ENCODE measurements at places on chromosomes 13 and 19.

DNA sequence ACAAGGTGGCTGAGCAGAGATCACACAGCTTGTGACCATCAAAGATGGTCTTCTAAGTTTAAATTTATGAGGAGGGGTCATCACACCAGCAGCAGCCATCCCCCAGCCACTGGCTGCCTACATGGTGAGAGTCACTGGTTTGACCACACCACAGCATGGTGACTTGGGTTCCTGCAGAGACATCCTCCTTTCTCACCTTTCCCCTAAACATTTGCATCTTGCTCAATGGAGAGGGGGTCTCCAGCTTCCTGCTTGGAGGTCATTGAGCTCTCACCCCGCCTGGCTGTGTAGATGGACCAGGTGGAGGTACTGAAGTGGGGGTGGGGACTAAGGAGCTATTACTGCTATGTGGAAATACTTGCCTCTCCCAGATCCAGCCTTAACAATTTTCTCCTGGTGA lies 247.6 kb upstream of the ARGLU1 start:
- no peak for DNase-seq

DNA sequence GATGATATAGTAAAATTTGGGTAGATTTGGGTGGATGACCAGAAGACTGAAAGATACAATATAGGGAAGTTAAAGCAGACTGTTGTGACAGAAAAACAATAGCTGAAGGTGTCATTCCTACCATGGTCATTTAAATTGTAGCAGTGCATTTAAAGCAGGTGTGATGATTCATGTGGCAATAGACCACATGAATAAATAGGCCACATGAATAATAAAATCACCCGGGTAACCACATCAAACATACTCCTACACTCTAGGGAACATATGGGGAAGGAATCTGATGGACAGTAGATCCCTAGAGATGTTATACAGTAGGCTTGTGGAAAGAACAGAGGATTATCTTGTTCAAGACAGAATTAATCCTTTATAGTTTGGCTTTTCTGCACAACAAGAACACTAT lies 392.6 kb downstream of the SLITRK5 start:
- no peak for DNase-seq

GRCh38 chr19:54096617-54097106 lies 3.9 kb downstream of the OSCAR start:
- DNase-seq: no peak

GRCh38 chr13:26202365-26202972 lies 19.6 kb downstream of the RNF6 start:
- no peak for DNase-seq

DNA sequence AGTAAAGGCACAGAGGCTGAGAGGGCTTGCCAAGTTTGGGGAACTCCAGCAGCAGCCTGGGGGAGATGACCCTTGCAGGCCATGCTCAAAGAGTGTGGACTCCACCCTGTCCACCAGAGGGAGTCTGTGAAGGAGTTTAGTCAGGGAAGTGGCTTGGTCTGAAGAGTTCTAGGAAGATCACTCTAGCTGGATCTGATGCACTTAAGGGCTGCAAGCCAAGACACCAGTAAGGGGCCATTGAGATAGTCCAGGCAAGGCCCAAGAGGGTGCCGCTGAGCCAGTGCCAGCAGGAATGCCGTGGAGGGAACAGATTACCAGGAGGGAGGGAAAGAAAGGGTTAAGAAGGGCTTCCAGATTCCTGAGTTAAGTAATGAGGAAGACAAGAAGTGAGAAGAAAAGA lies 68.7 kb downstream of the ZAR1L start:
- DNase-seq: peak; percentile 7

DNA sequence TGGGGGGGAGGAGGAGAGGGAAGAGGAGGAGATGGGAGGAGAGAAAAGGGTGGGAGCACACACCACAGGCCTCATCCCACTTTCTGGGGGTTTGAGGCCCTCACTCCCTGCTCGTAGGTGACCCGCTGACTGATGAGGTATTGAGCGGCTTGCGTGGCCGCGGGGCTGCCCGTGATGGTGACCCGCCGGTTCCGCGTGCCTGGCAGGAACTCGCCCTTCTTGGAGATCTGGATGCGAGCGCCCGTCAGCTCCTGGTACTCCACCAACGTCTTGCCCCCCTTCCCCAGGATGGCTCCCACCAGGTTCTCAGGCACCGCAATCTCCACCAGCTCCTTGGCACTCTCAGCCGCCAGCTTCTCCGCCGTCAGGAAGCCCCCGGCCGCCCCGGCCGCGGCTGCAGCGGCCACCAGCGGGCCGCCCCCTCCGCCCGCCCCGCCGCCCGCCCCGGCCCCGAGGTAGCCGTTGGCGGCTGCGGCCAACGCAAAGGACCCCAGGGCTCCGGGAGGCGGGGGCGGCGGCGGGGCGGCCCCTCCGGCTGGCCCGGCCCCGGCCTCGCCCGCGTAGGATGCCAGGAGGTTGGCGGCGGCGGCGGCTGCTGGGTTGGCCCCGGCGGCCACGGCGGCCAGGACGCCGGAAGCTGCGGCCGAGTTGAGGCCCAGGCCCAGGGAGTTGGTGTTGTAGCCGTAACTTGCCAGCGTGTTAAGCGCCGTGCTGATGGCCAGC lies 25.4 kb upstream of the NANOS2 start:
- DNase-seq: no peak

- DNase-seq: no peak
These were observed 22.4 kb downstream of the NAXD start for GRCh38 chr13:110637747-110638146.

DNA sequence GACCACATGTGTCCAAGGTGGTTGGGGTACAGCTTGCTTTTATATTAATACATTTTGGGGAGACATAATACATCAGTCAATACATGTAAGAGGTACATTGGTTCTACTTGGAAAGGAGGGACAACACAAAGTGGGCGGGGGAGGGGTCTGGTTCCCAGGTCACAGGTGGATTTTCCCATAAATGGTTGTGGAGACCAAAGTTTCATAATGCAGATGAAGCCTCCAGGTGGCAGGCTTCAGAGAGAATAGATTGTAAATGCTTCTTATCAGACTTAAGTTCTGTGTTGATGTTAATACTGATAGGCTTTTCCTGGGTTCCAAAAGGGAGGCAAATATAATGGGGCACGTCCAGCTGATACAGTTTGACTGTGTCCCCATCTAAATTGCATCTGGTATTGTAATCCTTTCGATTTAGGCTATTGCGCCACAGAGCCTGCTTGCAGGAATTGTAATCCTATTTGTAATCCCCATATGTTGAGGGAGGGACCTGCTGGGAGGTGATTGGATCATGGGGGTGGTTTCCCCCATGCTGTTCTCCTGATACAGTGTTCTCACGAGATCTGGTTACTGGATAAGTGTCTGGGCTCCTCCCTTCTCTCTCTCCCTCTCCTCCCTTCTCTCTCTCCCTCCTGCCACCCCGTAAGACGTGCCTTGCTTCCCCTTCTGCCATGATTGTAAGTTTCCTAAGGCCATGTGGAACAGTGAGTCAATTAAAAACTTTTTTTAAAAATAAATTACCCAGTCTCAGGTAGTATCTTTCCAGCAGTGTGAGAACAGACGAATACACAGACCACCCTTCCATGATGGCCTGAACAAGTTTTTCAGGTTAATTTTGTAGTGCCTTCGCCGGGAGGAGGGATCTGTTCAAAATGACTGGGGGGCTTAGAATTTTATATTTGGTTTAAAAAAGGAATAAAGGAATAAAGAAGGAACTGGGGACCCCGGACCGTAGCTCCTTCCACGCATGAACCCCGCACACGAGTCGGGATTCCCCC lies 44.9 kb downstream of the ZNF823 start:
- no peak for DNase-seq

DNA sequence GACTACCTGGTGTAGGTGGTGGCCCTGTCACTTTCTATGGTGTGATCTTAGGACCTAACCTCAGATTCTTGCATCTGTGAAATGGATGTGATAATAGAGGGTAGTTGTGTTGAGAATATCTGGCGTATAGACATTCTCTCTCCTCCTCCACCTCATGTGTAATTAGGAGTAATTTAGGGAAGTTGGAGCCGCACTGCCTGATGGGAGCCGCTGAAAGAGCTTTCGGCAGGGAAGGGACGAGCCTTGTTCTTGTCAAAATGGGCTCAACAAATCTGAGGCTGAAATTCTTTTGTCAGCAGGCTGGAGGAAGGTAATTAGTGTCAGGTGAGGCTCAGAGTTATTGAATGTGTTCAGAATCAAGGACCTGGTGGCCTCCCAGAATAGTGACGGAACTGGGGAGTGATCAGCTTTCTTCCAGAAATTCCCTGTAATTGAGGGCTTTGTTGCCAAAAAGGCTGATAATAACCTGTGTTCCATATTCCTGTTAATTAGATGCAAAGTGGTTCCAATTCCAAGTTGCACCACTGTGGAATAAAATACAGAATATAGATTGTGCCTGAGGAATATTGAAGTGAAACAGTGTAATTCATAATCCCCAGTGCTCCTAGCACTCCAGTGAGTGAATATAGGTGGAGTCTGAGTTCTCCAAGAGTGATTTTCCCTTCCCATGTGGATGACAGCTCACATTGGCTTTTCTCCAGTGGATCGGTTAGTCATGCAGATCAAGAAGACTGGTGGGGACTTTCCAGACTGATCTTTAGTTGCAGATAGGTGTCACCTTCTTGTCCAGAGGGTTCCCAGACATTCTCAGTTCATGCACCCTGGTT lies 47.5 kb downstream of the SPATA13 start:
- DNase-seq: no peak

- no peak for DNase-seq
These were observed 1712.4 kb downstream of the EFNB2 start for GRCh38 chr13:104823071-104823470.

DNA sequence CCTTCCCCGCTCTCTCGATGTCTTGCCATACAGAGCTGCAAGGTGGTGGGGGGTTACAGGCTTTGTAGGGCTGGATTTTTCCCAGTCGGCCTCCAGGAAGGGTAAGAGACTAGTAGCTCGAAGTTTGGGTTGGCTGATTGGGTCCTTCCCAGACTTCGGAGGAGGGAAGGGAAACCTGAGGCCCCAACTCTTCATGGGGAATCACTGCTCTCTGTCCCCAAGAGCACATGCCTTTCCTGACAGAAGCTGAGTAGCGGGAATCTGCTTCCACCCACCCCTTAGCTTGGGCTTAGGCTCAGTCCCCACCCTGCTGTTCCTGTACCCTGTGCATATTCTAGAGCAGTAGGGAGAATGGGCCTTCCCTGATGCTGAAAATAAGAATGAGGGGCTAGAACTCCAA lies 39.7 kb downstream of the PPP2R1A start:
- no peak for DNase-seq

DNA sequence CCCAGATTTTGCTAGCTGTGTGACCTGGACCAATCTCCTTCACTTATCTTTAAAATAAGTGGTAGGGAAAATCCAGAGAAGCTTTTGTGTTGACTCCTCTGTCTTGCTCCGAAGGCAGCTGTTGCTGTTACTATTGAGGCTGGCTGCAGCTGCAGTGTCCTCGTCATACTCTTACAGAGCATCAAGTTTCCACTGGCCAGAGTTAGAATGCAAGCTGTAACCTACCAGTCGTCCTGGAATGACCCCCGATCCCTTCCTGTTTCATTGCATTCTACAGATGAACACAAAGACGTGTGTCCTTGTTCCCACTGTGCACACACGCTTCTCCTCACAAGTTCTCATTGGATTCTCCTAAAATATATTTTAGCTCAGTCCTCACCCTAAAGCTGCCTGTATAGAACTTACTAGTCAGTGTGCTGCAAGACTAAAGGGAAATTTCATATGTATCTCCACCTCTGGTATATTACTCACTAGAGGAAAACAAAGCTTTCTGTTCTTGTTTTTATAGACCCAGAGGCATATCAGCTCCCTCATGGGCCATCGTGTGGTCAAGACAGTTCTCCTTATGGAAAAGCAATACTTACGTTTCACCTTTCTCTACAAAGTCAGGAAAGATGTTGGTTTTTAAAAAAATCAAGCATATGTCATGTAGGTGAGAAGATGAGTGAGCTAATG lies 589.8 kb downstream of the LMO7 start:
- no peak for DNase-seq

GRCh38 chr13:97311956-97312355 lies 89.8 kb downstream of the MBNL2 start:
- DNase-seq: no peak

- no peak for DNase-seq
These were observed 17.3 kb upstream of the SLC15A1 start for GRCh38 chr13:98769736-98770135.

- no peak for DNase-seq
These were observed 63.7 kb upstream of the IPO5 start for GRCh38 chr13:97889803-97890202.

DNA sequence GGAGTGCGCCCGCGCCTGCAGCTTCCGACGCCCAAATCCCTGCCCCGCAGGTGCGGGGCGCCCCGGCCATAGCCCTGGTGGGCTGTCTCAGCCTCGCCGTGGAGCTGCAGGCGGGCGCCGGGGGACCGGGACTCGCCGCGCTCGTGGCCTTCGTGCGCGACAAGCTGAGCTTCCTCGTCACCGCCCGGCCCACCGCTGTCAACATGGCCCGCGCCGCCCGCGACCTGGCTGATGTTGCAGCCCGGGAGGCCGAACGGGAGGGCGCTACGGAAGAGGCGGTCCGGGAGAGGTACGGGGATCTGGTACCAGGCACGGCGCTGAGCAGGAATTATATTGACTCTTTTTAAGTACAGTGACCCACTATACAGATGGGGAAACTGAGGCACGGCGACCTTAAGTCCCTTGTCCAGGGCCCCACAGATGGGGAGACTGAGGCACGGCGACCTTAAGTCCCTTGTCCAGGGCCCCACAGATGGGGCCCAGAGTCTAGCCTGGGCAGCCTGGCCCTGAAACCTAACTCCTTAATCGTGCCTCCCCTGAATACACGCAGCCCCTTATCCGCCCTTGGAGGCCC lies 586 bp downstream of the MRI1 start:
- no peak for DNase-seq

GRCh38 chr19:48390188-48391099 lies 907 bp downstream of the KDELR1 start:
- peak; percentile 31 for DNase-seq

DNA sequence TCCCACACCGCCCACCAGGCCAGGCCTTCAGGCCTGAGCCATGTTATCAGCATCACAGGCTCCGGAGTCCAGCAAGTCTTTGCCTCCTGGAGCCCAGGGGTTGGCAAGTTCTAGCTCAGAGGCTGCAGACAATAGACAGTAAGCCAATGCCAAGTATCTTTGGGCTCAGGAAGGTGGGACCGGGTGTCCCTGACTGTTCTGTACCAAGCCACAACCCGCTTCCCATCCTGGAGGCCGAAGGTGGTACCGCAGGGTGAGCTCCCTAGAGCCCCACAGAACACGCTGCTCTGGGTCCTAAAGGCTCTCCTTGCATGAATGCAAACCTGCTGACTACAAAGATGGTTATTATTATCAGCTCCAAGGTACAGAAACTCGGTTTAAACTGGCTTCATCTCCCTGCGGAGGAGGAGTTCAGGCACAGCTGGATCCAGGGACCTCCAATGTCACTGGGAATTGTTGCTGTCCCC lies 5.5 kb upstream of the FSTL3 start:
- no peak for DNase-seq

DNA sequence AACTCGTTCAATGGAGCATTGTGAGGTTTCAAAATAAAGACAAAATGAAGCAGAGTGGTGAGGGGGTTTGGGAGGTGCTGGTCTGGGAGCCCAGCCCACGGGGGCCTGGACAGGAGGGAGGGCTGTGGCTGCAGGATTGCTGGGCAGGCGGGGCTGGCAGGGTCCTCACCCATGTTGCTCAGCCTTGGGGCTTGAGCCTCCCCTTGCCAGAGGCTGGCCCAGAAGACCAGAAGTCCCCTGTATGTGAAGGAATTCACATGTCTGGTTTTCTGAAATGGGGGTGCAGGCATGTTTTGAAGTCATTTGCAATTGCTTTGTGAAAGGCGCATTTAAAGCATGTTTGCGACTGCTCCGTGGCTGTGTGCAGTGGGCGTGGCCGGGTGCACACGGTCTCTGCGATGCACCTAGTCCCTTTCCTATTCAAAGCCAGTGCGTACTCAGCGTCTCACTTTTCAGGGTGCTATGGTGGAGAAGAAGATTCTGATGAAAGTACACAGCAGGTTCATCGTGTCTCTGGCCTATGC lies 2.3 kb downstream of the GRK1 start:
- DNase-seq: no peak

Measured in stimulated activated CD8-positive, alpha-beta memory T cell treated with anti-CD3 and anti-CD28 coated beads, Interleukin-4, amount 100 ng/mL, for 1 hour (primary cell).